ENCODE measurements at places on chromosomes 4 and X.
A peak's percentile ranks its signal among the peaks of the same experiment; 100 is the strongest.

DNA sequence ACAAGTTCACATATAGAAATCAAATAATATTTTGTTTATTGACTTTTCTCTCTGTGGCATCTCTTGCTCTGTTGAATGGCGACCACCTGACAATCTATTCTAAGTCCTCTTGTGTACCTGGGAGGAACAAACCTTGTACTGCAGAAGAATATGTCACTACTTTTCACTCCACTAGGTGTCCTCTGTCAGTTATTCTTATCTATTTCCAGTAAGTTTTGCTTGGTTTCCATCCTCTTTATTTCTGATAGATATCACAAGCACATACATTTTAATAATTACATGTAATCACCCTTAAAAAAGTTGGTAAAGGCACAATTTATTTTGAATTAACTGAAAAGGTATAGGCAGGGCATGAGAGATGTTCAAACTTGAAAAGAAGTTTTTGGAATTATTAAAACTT is 238.4 kb downstream of the SNCA start:
- DNase-seq, result peak; percentile 6

DNA sequence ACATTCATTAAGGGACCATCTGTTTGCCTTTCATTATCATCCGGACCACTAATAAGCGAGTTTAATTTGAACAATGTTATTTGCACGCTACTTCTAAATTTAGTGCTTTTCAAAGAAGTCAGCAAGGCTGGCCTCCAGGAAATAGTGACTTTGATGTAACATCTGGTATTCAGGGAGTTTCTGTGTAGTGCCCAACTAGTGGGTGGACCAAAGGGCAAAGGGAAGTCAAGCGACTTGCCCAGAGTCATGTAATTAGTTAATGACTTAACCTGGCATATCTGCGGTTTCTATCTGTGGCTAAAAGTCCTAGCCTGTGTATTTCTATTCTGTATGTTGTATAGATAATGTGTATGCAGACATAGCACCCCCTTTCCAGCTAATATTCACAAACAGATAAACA is 56.3 kb upstream of the LCORL start:
- DNase-seq, result no peak

- DNase-seq, result no peak
Observed at GRCh38 chrX:5753291-5753690, 475.4 kb downstream of the NLGN4X start.

DNA sequence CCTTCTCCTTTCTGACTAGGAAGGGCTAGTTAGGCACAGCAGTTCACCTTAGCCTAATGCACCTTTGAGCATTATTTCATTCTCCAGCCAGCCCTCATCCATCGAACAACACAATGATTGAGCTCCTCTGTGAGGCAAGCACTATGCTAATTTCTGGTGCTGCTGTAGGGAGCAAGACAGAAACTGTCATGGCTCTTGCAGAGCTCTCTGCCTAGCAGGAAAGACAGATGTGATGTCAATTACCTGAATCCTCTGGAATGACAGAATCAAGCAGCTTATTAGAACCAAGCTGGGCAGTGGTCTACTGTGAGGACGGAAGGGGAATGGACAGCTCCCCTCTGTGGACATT is 256.1 kb upstream of the NOCT start:
- DNase-seq, result no peak

DNA sequence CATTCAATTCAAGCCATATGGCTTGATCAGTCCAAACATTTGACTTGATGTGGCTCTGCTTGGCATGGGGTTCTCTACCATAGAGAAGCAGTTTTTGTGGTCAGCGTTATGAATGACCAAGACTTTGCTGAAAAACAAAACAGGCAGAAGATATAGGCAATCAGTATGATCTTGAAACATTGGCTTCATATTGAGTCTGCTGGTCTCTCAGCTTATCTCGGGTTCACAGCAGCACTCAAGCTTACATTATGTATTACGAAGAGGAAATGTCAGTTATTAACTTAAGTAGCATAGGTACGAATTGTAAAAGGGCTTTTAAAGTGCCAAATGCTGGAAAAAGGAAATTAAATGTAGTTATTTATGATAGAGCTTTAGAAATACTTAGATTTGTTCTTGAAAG is 99.0 kb downstream of the AFF2 start:
- DNase-seq, result no peak

- DNase-seq, result peak; percentile 9
Observed at GRCh38 chrX:46686003-46686645, 72.8 kb downstream of the SLC9A7 start.

DNA sequence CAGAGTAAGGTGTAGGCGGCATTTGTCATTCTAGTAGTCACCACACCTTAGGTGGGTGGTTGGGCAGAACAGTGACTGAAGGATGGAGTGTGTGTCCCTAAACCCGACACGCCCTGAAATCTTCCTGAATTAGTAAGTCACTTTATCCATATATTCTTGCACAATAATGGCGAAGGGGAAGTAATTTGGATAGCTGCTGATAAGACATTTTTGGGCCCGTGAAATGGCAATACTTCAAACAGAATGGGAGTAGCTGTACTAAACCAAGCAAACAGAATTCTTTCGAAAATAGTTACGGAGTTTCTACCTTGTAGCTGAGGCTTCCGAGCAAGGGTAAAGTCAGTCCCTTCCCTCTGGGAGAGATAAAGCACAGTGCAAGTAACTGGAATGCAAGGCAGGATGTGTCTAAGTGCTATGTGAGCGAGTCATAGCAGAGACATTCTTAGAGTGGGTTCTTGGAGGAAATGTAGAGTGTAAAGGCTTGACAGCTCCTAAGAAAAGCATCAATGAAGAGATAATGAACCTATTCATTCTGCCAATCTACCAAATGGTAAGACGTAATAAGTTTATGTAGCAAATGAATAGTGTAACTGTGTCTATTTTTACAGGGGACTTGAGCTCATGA is 72.8 kb downstream of the CLCN5 start:
- DNase-seq, result peak; percentile 54

- DNase-seq, result peak; percentile 87
Observed at GRCh38 chr4:181008164-181008563, 1235.0 kb upstream of the TENM3 start.

- no peak for DNase-seq
Observed at GRCh38 chrX:23292354-23292987, 42.2 kb upstream of the PTCHD1 start.

- no peak for DNase-seq
Observed at GRCh38 chrX:43817444-43817843, 64.8 kb downstream of the MAOB start.

DNA sequence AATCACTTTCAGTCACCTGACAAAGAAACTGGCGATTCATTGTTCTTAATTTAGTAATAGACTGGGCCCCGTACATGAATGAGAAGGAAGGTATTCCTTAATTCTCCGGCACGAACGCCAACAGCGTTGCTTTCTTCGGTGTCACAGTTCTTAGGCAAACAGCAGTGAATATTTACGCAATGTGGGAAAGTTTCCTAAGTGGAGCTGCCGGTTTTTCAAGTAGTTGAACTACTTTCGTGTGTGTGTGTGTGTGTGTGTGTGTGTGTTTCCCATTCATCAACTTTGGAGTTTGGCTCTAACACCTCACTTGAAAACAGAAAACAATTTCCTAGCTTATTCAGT is 651 bp downstream of the NXT2 start:
- DNase-seq, result no peak

- no peak for DNase-seq
Observed at GRCh38 chr4:102598086-102598761, 97.1 kb downstream of the NFKB1 start.

- no peak for DNase-seq
Observed at GRCh38 chr4:123163501-123163900, 233.1 kb upstream of the SPRY1 start.

GRCh38 chr4:114597410-114598115 is 1.0 kb upstream of the UGT8 start:
- DNase-seq, result no peak

GRCh38 chr4:15482842-15483241 is 13.2 kb downstream of the CC2D2A start:
- no peak for DNase-seq

- DNase-seq, result no peak
Observed at GRCh38 chr4:85246055-85246454, 228.9 kb upstream of the ARHGAP24 start.

DNA sequence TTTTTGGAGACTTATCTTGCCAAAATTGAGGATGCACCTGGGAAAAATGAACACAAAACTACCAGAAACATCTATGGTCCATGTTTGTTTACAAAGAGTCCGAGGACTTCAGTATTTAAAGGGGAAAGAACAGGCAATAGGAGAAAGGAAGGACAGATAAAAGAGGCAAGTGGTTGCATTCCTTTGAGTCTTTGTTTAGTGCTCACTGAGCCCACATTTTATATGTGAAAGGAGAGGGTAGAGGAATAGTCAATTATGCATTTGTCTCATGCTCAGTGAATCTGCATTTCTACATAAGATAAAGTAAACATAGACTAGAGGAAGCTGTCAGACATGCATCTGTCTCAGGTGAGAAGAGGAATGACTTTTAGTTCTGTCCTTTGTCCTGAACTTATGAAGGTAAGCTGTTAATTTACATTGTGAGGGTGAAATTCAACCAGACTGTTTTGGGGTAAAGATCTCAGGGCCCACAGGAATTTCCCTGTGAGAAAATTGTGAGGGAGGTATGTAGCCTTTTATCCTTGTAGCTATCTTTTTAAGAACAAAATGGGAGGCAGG is 4.5 kb downstream of the DMP1 start:
- no peak for DNase-seq

- DNase-seq, result no peak
Observed at GRCh38 chrX:109863811-109864210, 130.8 kb upstream of the ACSL4 start.

DNA sequence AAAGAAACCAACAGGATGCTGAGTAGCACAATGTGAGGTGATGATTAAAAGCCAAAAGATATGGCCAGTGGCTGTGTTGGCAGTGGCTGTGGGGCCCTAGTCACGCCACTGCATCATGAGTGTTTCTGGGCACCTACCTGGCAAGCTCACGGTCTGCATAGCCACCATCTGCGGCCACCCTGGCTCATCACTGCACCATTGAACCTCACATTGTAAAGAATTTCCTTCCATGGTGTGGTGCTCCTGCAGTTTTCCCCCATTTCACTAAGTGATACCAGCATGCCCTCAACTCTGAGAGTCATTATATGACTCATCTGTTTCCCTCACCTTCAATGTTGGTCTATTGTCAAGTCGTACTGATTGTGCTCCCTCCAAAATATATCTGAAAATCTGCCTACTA is 45.5 kb upstream of the CLNK start:
- DNase-seq, result no peak

GRCh38 chr4:16636912-16637630 is 261.4 kb downstream of the LDB2 start:
- no peak for DNase-seq

DNA sequence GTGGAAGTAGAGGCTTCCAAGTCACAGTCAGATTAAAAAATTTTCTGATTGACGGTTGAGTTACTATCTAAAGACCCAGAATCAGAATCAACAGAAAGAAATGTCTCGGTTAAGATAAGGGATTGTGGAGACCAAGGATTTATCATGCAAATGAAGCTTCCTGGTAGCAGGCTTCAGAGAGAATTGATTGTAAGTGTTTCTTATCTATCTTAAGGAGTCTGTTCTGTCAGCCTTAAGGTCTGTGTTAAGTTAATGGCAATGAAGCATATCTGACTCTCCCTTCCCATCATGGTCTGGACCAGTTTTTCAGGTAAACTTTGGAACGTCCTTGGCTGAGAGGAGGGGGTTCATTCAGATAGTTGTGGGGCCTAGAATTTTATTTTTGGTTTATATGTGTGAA is 780.2 kb downstream of the FAM133A start:
- DNase-seq, result no peak

GRCh38 chrX:128816919-128817318 is 706.4 kb downstream of the SMARCA1 start:
- DNase-seq, result no peak

DNA sequence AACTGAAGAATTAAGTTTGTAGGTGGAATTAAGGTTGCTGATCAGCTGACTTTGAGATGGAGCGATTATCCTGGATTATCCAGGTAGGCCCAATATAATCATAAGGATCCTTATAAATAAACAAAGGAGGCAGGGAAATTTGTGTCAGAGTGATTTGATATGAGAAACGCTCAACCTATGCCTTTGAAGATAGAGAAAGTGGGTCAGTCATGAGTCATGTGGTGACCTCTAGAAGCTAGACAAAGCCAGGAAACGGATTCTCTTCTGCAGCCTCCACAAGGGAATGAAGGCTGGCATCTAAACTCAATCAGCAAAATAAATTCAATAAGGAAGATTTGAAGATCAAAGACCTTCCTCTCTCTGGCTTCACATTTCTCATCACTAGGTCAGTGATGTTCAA is 41.5 kb upstream of the SMIM10 start:
- DNase-seq, result peak; percentile 63

All from RCC 7860 (cell line).